ENCODE measurements at places on chromosomes 5 and 9.

DNA sequence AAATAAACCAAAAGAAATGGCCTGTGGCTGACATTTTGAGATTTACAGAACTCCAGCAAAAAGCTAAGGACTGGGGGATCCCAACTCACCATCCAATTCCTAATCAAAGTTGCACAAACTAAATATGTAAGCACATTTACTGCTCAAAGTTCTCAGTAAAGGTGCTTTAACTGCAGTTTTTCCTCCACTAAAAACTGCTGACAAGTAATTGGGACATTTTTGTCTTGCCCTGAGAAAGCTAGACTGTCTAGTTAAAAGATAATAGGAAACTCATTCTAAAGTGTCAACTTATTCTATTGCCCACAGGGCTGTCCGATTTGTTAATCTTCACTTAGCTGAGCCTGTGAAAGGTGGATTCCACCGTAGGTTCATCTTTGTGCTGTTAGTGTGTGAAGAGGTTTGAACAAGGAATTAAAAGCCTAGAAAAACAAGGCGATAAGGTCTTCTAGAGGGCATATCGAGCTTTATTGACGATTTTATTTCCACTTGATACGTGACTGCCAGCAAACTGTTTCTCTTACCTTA lies 1.0 kb downstream of the DOCK8 start:
- no peak for DNase-seq

DNA sequence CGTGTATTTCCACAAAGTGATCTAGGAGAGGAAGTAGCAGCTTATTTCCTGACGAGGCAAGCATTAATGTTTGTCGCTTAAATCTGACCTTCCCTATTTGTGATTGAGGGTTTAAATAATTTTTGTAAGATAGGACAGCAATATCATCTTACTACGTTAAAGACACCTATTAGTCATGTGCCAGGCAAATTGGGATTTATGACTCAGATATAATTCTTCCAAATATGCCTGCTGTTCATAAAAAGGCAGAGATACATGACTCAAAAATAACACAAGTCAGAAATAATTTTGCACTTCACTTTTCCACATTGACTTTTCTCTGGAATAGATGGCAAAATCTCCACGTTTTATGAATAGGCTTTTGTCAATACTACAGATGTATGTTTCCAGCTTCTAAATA lies 43.0 kb upstream of the CDH12 start:
- DNase-seq: no peak

GRCh38 chr9:120344230-120344629 lies 235.7 kb downstream of the CDK5RAP2 start:
- DNase-seq: peak; percentile 14

DNA sequence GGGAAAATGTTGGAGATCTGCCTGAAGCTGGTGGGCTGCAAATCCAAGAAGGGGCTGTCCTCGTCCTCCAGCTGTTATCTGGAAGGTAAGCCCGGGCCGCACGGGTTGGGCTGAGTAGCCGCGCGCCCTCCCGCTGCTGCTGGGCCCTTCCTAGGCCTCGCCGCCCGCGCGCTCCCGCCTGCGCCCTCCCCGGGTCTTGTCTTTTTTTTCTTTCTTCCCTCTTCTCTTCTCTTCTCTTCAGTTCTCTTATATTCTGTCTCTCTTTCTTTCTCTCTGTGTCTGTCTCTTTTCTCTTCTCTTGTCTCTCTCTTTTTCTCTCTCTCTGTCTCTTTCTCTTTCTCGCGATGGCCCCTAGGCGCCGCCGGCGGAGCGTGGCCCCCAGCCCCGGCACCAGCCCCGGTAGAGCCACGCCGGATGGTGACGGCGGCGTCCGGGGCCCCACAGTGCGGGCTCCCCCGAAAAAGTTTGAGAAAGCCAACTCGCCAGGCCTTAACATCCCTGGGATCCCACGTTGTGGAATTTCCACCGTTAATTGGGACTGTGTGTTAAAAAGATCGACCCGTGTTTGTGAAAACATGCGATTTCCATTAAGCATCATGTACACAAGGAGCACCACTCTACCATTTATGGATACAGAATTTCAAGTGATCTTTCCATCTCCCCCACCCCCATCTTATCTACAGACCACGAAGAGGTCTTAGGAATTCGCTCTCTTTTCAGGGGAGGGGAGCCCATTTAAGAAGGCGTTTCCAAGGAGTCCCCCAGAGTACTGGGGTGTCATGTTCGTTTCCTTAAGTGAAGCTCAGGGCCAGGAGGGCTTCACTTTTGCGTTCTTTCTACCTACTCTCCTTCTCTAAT lies 616 bp downstream of the ABL1 start:
- DNase-seq: no peak

GRCh38 chr9:137172901-137173795 lies 1.3 kb upstream of the TMEM210 start:
- peak; percentile 28 for DNase-seq

DNA sequence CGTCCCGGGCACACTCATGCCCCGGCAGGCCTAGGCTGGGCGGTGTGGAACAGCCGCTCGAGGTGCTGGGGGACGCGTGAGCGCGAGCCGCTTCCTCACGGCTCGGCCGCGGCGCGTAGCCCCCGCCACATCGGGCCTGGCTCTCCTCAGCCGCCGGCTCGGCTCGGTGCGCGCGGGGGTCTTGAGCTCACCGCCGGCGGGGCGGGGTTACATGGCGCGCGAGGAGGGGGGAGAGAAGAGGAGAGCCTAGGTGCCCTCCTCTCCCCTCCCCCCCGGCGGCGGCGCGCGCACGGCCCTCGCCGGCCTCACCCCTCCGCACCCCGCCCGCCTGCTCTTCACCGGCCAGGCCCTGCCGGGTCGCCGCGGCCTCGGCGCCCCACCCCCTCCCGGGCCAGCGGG lies 7.7 kb downstream of the RANBP6 start:
- DNase-seq: no peak

GRCh38 chr5:43993634-43994351 lies 390.8 kb downstream of the NNT start:
- no peak for DNase-seq

GRCh38 chr9:137053944-137054931 lies at the start of gene ENTPD2:
ENTPD2 (minus strand) TSS chr9:137054061; CDS start chr9:137053997, 64 bp downstream.
- no peak for DNase-seq

DNA sequence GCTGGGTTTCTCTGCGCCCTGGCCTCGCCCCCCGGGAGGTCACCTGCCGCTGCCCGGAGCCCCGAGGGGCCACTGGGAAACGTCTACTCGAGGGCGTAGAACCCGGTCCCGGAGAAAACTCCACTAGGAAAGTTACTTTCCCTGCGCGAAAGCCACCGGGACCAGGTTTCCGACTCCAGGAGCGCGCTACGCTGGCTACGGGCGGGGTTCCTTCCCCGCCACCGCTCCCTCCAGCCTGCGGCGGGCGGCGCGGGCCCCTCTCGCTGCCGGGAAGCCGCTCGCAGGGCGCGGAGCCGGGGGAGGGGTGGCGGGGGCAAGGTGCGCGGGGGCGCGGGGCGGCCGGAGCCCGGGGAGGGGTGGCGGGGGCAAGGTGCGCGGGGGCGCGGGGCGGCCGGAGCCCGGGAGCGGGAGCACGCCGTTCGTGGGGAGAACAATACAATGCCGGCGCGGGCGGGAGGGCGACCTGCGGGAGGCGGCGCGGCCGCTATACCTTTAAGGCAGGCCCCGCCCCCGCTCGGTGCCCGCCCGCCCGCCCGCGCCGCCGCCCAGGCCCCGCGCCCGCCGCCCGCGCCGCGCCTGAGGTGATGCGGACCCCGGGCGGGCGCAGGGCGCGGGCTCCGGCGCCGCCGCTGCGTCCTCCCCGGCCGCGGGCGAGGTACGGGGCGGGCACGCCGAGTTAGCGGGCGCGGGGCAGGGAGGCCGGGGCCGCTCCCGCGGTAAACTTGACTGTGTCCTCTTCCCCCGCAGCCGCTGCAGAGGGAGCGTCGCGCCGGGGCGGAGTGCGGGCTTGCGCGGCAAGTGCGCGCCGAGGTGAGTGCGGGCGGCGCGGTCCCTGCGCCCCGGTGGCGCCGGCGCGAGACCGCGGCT lies 278.1 kb downstream of the AOPEP start:
- peak; percentile 43 for DNase-seq

GRCh38 chr5:169864483-169864882 lies 115.8 kb downstream of the INSYN2B start:
- DNase-seq: no peak

GRCh38 chr9:27059907-27060306 lies 49.1 kb upstream of the TEK start:
- no peak for DNase-seq

- peak; percentile 46 for DNase-seq
These were observed 41.7 kb upstream of the CLINT1 start for GRCh38 chr5:157900644-157901043.

- DNase-seq: no peak
These were observed 11.1 kb downstream of the PTTG1 start for GRCh38 chr5:160432787-160433186.

- no peak for DNase-seq
These were observed 209.4 kb upstream of the RGMB start for GRCh38 chr5:98563885-98564653.

DNA sequence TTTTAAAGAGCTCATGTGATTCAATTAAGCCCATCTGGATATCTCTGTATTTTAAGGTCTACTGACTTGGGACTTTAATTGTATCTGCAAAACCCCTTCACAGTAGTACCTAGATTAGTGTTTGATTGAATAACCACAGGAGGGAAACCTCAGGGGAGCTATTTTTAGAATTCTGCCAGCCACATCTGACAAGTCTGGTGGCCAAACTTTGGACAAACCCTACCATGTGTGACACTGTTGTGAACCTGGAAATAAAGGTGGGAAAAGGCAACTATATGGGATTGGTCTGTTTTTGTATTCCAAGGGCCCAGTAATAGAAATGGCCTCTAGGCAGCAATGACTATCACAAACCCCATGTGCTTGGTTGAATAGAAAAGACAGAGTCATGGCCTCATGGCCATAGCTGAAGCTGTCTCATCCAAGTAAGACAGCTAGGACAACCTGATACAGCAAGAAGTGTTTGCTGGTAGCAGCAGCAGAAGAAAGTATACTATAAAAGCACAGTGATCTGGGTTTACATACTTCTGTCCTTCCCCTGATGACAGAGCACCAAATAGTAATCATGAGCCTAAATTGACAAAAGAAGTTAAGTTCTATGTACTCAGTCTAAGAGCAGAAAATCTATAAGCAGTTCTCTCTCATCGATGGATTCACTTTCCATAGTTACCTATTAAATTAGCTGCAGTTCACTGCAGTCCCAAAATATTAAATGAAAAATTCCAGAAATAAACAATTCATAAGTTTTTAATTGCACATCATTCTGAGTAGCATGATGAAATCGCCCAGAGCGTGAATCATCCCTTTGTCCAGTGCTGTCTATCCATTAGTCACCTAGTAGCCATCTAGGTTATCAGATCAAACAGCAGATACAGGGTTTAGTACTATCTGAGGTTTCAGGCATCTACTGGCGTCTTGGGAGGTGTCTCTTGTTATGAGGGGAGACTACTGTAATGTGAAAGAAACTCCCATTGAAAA lies 189.8 kb downstream of the ARHGAP26 start:
- DNase-seq: no peak

DNA sequence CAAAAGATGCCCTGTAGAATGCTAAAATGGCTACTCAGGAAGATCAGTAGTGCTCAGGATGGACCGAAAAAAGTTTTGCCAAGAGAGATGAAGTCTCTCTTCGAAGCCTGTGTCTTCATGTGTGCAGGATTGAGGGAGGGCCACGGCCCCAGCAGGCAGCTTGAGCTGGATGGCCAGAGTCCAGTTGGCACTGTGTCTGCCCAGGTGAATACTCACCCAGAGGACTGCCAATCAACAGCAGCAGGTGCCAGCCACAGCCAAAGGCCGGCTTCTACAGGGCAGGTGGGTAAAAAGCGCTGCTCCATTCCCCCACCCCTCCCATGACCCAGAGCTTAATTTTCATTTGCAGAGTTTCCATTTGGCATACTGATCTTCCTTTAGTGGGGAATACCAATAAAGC lies 287.9 kb upstream of the ZNF608 start:
- no peak for DNase-seq

DNA sequence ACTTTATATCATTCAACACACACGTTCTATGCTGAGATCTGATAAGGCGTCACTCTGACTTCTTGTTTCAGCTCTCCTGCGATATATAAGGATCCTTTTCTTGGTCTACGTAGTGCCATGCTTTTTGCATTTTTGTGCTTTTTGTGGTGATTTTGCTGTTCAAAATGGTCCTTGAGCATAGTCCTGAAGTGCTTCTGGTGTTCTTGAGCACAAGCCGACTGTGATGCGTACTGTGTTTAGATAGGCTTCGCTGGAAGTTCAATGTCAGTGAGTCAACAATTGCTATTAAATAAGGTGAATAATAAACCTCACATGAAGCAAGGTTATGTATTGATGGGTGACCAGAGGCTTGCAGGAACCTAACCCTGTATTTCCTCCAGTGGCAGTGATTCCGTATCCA lies 46.8 kb downstream of the ACO1 start:
- DNase-seq: no peak

GRCh38 chr5:170590566-170590965 lies 86.7 kb downstream of the KCNIP1 start:
- DNase-seq: no peak

DNA sequence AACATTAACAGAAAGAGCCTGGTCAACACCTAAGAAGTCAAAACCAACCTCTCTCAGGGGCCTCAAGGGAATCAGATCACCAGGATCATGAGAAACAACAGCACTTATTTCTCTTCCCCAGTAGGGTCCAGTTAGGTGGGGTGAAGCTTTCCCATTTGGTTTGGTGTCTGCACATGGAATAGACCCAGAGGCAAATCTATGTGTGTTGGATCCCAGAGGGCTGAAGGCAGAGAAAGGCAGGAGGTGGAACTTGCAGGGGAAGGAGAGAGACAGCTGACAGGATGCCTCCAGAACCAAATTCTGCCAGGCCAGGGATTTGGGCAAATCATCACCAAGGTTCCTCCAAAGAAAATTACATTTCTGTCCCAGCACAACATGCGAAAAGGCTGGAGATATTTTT lies 104.8 kb upstream of the SPOCK1 start:
- DNase-seq: no peak

DNA sequence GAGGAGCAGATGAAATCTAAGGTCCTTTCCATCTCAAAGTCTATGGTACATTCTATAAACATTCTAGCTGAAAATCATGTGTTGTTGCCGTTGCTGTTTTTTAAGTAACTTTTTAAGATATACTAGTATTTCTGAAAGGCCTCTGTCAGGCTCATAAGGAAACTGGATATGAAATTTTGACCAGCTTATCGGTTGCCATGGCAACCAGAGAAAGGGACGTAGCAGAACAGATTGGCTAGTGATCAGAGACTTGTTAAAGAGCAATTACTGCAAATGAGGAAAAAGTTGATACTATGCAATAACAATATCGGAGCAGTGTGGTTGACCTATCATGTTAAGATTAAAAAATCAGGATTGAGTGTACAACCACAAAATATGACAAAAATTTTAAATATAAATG lies 57.0 kb upstream of the RNF180 start:
- DNase-seq: no peak

DNA sequence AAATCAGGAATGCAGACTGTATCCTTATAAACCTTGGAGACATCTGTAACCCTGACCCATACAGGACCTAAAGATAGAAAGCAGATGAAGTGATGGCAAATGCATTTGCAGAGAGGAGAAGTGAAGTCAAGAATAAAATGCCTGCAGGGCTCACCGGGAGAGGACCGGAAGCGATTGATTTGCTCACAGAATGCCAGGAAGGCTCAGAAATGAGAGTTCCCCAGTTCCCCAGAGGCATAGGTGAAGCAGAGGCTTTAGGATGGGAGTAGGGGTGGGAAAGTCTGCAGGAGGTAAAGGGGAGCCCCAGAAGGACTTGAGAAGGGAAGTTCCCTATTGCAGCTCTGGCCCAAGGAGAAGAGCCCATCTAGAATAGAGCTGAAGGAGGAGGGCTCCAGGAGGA lies 63.9 kb upstream of the TNFAIP8 start:
- no peak for DNase-seq

Measured in SHP77 treated with DMSO at 0.1 percent for 48 hours (cell line).